Dermis blood vessel endothelial cell (primary cell): ENCODE measurements at places on chromosomes 3 and 15. TPM values are rescaled to one million over a fixed set of nuclear protein-coding genes. Genes with fewer than 3 reads are reported as not detected.

GRCh38 chr3:46490338-46491084 lies 7.3 kb upstream of the RTP3 start:
- no peak for DNase-seq

DNA sequence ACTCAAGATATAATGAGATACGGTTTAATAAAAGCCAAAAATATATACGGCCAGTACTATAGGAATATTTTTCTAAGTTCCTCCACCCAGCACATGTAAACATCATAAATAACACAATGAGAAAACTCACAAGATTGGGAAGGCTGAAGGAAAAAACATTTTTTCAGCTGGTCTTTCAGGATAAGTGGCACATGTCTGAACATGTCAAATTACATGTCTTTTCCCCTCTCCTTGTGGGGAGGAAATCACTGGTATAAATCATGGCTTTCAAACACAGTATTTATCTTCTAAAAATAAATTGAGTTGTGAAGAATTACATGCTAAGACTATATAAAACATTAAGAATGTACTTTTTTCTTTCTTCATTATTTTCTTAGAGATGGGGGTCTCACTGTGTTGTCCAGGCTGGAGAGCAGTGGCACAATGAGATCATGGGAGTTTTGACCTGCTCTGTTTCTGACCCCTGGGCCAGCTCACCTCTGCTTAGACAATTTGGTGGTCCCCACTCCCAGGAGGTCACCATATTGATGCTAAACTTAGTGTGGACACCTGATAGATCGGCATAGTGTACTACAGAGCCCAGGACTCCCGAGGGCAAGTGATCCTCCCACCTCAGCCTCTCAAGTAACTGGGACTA lies 32.8 kb downstream of the ETV5 start:
- DNase-seq = no peak

- no peak for DNase-seq
These were observed 108.1 kb upstream of the MELTF start for GRCh38 chr3:197137751-197138150.

- peak; percentile 98 for DNase-seq
These were observed 613.4 kb downstream of the MCTP2 start for GRCh38 chr15:94844538-94845389.

- DNase-seq = peak; percentile 72
These were observed 520 bp downstream of the SLC26A6 start for GRCh38 chr3:48634661-48635221.

DNA sequence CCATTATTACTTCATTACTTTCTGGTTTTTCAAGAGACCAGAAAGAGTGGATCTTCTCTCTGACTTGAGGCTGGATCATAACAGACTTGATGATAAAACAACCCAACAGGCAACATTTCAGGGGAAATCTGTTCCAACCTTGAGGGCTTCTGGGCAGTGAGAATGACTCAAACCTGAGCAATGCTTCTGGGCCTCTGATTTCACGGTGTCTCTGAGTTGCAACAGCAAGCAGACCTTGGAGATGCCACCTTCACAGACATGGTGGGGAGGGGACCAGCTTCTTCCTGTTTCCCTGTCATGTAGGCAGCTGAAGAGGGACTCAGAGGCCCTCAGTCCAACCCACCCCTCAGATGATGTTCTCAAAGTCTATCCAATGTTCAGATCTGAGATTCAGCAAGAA lies 104.0 kb downstream of the ABHD5 start:
- DNase-seq = no peak

- DNase-seq = no peak
These were observed 30.9 kb downstream of the MYO9A start for GRCh38 chr15:72086920-72087648.

The PDCD7 gene
- total RNA-seq = 18.7 and 25.0 TPM in 2 replicates

The TMEM40 gene
- total RNA-seq = not detected in 2 replicates

GRCh38 chr3:29195056-29195455 lies 85.8 kb upstream of the RBMS3 start:
- no peak for DNase-seq

The CLDN16 gene
- total RNA-seq = 0.09 and 0.34 TPM in 2 replicates

The RCN2 gene
- total RNA-seq = 43.2 and 71.7 TPM in 2 replicates

- DNase-seq = no peak
These were observed 51.6 kb upstream of the MRPS22 start for GRCh38 chr3:139292192-139292591.
